ENCODE measurements at places on chromosomes 2 and 18.
A peak's percentile ranks its signal among the peaks of the same experiment; 100 is the strongest.

DNA sequence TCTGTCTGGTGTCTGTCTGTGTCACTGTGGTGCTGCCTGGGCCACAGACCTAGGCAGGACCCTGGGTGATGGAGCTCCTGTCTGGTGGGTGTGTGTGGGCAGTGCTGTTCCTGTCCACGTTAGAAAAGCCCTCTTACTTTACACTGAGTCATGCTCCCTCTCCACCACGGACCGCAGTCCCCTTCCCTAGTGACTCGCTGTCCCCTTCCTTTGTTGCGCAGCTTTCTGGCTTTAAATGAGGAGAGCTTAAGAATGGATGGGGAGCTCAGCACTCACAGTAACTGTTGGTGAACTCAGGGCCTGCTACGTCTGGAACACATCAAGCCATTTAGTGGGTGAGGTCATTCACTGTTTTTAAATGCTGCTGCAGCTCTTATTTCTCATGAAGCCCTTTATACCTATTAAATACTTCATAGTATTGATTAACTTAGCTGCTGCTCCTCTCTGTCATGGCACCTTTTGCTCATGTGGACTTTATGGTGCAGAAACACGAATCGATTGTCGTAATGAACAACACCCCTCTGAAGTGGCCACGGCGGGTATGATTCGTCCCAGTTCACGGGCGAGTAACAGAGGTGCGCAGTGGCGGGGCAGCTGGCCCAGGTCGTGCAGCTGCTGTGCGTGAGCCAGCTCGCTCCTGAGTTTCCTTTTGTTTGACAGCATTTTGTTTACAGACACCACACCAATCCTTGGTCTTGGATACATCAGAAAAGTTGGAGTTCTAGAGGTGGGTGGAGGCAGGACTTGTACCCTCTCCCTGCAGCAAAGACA lies 100.4 kb downstream of the LDLRAD4 start:
- no peak for DNase-seq

GRCh38 chr18:58310517-58310916 lies 266.5 kb downstream of the NEDD4L start:
- DNase-seq = no peak

DNA sequence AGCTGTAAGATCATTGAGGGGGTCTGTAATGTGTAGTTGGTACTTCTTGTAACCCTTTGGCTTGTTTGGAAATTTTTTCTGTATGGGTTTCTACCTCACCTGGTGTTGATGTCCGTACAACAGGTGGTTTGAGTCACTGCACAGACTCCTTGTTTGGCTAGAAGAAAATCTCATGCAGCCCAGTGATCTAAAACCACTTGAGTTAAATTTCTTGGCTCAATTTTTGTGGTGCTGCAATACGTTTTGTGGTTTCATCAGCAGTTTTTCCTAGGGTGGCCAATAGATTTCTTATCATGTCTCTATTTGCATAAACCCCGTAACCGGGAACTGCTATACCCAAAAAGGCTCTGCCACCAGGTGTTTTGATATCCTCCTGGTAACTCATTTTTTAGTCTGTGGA lies 43.4 kb downstream of the CERS6 start:
- DNase-seq = no peak

DNA sequence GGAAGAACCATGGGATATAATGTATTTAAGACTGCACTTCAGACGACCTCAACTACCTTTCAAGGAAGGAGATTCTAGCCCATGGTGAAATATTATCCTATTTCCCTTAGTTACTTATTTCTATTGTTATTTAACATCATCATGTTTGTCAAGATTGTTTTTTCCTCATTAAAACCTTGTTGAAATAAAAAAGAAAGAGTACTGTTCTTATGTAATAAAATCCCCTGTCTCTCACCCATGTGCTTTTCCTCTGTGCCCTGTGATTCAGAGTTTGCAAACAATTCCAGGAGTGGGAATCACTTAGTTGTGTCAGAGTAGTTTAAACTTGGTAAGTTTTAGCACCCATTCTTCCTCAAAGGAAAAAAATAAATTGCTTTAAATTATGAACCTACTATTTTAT lies 43.6 kb downstream of the ERBB4 start:
- DNase-seq = no peak

- no peak for DNase-seq
These were observed 121.3 kb downstream of the CDC42EP3 start for GRCh38 chr2:37550190-37550589.

- DNase-seq = peak; percentile 61
These were observed 42.1 kb upstream of the RFX8 start for GRCh38 chr2:101516823-101517690.

DNA sequence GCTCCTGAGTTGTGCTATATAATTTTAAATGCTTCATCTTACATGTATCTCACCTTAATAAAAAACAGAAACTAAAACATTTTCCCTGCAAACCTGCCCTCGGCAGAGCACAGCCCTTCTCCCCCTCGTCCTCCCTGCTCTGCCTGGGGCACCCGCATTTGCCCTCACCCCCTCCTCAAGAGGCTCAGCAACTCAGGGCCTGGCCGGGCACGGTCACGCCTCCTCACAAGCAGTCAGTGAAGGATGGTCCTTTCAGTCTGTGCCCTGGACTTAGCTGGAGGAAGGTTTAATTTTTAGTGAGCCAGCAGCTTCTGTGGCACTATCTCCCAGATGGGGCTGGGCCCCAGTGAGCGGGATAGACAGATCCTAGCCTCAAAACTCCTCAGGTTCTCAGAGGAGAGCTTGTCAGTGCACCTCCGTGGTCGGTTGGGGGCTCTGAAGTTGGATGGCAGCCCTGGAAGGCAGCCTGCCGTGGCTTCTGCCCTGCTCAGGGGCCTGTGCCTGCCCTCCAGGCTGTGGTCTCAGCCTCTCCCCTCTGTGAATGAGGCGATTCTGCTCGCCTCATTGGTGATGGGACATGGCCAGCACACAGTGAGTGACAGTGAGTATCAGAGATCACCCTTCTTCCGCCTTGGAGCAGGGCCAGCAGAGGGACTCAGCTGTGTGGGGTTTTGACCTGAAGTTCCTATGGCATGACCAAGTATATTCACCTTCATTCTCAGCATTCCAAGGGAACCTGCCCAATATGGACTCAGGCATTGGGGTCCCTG lies 56.3 kb upstream of the AFF3 start:
- no peak for DNase-seq

- no peak for DNase-seq
These were observed 59.9 kb upstream of the LRATD1 start for GRCh38 chr2:14572633-14573032.

- DNase-seq = no peak
These were observed 33.2 kb downstream of the MLPH start for GRCh38 chr2:237520290-237520689.

DNA sequence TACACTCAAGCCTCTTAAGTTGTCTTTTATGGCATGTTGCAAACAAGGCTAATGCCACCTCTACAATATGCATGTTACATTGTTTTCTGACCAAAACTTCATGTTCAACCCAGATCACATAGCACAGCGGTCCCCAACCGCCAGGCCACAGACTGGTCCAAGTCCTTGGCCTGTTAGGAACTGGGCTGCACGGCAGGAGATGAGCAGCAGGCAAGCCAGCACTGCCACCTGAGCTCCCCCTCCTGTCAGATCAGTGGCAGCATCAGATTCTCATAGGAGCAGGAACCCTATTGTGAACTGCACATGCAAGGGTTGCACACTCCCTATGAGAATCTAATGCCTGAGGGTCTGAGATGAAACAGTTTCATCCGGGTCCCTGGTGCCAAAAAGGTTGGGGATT lies 324.8 kb upstream of the CHAC2 start:
- DNase-seq = no peak

DNA sequence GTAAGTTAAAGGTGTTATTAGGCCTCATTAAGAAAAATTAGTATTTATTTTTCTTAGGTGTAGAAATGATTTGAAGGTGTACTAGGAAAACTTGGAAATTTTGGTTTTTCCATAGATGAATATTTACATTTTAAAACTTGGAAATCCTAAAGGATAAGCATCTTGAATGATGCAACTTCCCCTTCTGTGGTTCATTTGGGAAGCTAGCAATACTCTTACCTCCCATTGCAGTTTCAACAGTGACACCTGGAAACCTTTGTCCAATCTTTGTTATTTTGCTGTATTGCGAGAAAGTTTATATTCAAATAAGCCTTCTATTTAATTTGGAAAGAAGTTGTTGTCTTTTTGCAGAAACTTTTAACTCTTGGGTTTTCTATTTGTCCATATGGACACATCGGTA lies 68.5 kb downstream of the ZEB2 start:
- no peak for DNase-seq

DNA sequence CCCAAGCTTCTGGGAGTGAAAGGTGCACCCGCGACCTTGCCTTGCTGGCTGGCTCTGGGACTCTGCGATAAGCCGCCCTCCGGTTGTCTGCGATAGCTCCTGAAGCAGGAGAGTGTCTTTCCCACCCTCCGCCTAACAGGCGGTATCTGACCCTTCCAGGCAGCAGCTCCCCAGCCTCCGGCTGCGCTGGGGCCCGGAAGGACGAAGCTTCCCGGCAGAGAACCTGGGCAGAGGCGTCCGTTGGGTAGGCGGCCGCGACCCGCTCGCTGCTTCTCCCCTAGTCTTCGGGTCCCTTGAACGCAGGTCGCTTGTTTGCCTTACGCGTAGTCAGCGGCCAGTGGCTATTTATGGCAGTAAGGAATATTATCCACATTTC lies 446 bp upstream of the RHBDD1 start:
- no peak for DNase-seq

- no peak for DNase-seq
These were observed 39.2 kb upstream of the EML4 start for GRCh38 chr2:42129947-42130346.

DNA sequence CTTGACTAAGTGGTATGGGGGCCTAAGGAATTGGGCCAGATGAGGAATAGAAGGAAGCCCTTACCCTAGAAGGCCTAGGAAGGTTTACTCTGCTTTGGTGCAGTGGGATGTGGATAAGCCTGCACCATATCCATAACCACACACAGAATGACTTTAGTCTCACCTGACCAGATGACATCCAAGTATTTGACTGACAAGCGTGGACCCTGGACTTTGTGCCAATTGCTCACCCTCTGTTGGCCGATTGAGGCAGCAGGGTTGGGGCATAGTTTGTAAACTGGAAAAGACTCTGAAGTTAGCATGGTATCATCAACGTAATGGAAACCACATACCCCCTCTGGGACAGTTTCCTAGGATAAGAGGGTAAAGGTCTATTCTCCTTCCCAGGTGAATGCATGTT lies 36.5 kb upstream of the SERPINE2 start:
- DNase-seq = no peak

DNA sequence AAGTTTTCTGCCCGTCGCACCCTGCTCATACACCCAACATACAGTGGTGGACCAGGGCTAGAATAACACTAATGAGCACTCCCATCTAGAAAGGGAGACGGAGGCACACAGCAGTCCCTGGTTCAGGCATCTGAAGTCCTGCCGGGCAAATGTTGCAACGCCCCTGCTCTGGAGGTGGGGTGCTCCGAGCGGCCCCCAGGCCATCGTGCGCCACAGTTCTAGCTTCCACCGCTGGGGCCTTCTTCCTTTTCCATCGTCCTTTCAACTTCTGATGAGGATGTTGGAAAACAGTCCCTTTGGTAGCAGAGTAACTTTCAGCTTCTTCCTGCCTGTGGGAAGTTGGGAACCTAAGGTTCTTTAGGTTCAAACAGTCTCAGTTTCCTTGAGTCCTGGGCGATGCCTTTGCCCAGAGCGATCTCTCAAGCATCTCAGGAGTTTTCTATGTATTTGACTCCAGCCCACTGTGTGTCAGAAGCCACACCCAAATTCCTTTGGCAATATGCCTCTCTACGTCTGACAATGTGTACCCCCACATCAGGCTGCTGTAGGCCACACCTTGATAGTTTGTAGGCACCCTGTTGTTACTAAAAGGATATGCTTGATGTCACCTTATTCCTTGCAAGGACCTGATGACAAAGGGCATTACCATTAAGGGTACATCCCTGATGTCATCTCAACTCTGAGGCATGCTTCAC lies 258.8 kb downstream of the GLI2 start:
- no peak for DNase-seq

- DNase-seq = no peak
These were observed 120.3 kb upstream of the NFATC1 start for GRCh38 chr18:79275461-79275860.

GRCh38 chr2:97769308-97769707 lies 55.9 kb downstream of the ZAP70 start:
- DNase-seq = no peak

DNA sequence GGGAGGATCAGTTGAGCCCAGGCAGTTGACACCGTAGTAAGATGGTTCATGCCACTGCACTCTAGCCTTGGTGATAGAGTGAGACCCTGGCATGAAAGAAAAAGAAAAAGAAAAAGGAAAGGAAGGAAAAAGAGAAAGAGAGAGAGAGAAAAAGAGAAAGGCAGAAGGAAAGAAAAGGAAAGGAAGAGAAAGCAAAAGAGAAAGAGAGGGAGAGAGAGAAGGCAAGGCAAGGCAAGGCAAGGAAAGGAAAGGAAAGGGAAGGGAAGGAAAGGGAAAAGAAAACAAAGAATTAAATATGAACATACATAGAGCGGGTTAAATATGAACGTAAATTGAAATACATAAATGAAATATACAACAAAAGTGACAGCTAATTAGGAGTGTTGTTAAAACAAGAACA lies 167.5 kb upstream of the SETBP1 start:
- DNase-seq = no peak

- DNase-seq = no peak
These were observed 250.9 kb downstream of the ICOS start for GRCh38 chr2:204187229-204188083.

GRCh38 chr18:34221971-34222306 lies 2.8 kb downstream of the NOL4 start:
- no peak for DNase-seq

DNA sequence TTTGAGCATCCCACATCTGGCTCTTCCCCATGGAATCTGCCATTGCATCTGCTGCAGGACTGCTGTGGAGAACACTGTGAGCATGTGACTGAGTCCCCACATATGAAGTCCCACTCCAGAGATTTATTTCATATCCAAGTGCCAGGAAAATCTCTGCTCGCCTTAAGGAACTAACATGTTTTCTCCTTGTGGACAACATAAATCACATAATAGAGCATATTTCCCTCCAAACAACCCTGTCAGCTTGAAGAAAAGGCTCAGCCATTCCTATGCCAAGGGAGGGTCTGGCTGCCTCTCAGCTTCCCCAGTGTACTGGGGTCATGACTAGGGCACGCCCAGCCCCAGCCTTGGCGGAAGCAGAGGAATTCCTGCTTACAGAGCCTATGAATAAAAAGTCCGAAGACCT lies 193.7 kb downstream of the DNER start:
- DNase-seq = no peak

DNA sequence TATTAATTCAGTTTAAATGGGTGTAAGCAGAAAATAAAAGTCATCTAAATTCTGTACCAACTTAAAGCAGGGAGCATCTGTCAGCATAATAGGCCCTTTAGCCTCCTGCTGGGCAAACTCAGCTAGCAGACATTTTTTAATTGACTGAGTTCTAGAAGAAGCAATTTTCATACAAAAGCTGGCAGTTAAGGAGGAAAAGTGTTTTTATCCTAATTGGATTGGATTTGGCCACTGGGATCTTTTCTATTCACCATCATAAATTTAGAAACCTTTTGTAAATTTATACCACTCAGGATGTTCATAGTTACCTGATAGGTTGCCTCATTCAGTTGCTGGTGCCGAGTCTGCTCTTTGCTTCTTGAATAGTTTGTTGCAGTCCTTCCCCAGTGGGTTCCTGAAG lies 262.7 kb upstream of the FSIP2 start:
- DNase-seq = no peak

GRCh38 chr2:234044157-234044556 lies 6.3 kb upstream of the SPP2 start:
- no peak for DNase-seq
